Left lobe of liver (tissue), 2 donors: ENCODE measurements at places on chromosomes 5 and 9. TPM values are rescaled to one million over a fixed set of nuclear protein-coding genes. Genes with fewer than 3 reads are reported as not detected.
A peak's percentile ranks its signal among the peaks of the same experiment; 100 is the strongest.

- peak; percentile 67 for DNase-seq
Observed at GRCh38 chr5:149799119-149799623, 69.1 kb downstream of the PPARGC1B start.

- no peak for DNase-seq
Observed at GRCh38 chr9:136899196-136899595, 12.9 kb downstream of the TRAF2 start.

The MZB1 gene
- total RNA-seq, result 0.96 TPM

The ADAMTS16 gene
- not detected for total RNA-seq

DNA sequence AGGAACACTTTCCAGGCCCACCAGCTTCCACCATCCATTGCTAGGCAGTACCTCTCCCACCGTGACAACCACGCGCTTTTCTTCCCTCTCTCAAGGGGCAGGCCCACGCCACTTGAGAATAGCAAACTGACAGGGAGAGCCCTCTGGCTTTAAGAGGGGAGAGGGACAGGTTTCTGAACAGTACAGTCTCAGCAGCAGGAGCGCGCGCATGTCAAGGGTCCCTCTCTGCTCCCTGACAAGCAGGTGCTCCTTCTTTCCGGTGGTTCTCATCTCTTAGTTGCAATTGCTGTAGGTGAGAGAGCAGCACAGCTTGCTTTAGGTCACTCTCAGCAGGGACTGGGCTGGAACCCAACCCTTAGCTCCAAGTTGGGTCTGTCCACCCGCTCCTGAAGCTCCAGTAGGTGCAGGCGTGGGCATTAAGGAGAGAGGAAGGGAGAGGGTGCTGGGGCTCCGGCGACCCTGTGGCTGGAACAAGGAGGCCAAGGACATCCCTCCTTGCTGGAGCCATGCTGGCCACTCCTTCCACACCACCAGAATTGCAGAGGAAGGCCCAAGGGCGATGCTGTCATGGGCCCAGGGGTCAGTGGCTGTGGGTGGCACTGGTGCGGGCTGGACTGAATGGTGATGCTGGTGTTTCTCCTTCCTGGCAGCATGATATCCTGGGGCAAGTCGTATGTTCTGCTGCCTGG, 9.0 kb upstream of the PHF2 start:
- peak; percentile 49 for DNase-seq

DNA sequence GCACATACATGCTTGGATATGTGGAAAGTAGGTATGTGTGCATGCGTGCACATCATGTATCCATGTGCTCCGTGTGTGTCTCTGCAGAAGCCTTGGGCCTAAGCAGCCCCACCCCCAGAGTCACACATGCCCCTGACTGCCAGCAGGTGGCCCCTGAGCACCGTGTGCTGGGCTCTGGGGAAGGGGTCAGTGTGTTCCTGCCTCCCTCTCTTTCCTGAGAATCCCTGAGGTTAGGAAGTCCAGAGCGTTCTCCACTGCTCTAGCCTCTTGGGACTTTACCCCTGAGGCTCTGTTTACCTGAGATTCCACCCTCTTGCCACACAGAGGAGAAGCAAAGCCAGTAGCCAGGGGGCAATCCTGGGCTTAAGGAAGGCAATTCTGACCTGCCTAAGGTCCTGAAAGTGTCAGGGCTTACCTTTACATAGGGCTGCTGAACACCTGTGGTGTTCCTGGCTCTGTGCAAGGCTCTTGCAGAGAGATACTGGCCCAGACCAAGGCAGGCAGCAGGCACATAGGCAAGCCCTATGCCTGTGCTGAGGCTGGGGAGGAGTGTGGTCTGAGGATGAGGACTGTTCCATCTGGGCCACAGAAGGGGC, 207.3 kb downstream of the TMEM38B start:
- DNase-seq, result no peak

The SPRY4 gene
- total RNA-seq, result 6.9 TPM

DNA sequence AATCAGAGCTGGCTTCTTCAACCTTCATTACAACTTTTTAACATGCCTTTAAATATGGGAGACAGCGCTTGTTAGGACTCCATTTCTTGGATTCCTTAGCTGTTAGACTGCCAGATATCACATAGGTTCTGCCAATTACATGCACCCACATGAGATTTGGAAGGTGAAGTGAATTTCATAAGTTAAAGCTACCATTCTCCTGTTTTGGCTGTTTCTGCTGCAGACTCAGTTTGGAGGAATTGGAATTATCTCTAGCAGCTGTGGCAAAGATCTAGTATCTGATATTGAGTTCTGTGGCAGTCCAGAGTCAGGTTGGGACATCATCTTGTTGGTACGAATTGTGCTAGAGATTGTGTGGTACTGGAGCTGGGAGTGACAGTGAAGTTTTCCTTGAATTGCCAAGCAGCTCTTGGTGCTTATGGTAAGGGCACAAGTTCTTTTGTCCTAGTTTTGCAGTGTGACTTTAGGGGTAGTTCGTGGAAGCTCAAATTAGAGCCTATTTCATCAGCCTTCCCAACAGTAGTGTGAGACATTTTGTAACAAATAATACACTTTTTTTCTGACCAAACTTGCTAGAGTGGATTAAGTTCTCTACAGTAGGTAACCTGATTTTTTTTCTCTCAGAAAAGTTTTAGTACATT, 9.1 kb upstream of the PJA2 start:
- no peak for DNase-seq

- no peak for DNase-seq
Observed at GRCh38 chr9:130741831-130742449, 48.4 kb downstream of the EXOSC2 start.

The SLC25A2 gene
- 0.25 TPM for total RNA-seq

DNA sequence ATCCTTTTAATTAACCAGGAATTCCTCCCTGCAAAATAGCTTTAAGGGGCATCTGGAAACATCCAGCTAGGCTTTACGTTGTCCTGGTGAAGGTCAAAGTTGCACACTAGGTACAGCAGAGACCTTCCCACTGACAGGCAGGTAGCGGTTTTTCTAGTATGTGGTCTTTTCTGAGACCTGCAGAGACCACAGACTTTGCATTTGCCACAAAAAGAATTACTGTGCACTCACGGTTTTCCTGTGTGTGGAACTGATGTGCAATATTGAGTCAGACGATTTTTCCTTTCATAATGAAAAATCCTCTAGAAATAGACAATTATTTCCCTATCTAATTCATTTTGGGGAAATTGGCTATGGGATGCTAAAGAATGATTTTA, 417.0 kb upstream of the ADAMTSL1 start:
- DNase-seq, result no peak

DNA sequence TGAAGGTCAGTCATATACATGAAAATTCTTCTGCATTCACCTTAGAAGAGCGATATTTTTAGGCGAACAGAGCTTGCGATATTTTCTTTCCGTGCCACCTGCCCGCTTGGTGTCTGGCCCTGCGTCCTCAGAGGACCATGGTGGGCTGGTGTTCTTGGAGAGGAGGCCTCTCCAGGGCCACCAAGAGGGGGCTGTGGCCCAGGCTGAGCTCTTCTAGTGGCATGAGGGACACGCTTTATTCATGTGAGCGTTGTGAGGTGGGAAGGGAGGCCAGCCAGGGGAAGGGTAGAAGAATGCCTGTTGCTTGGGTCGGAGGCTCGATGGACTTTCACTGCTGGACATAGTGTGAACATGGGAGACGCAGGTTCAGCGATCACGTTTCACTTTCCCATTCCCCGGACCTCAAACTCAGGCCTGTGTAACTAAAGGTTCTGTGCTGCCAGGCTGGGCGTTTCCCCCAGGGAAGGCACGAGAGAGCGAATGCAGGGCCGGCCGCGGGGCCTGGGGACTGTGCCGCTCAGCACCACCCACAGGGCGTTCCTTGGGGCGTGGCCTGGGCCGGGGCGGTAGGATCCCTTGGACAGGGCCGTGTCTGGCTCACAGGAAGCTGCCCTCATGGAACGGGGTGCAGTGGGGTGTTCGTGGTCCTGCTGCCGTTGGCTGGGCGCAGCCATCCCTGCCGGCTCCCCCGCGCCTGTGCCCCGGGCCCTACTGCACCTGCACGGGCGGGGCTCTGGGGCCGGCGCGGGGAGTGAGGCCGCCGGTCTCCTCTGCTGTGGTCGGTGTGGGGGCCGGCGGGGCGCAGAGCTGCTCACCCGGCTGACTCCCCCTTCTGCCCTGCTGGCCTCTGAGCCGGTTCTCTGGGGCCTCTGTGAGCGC, 40.7 kb upstream of the CLPTM1L start:
- DNase-seq, result peak; percentile 95

- no peak for DNase-seq
Observed at GRCh38 chr5:146667633-146668272, 151.8 kb upstream of the GPR151 start.

The SLC6A19 gene
- 0.73 TPM for total RNA-seq

The GRXCR2 gene
- total RNA-seq, result not detected

GRCh38 chr5:143716881-143717280, 95.1 kb upstream of the HMHB1 start:
- no peak for DNase-seq

- no peak for DNase-seq
Observed at GRCh38 chr9:98341157-98342097, 86.0 kb upstream of the TBC1D2 start.

DNA sequence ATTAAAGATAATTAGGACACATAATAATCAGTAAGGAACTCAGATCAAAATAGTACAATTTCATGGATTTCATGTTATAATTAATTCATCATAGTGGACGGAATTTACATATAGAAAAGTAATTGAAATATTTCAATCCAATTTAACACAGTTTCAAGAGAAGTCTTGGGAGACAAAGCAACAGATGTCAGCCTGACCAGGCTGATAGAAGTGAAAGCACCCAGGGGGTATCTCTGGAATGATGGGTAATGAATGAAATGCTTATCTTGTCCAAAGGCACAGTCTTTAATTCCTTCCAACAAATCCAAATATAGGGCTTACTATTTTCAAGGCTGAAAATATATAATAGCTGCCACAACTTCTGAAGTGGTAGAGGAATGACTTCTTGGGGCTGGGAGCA, 629.3 kb upstream of the RGMB start:
- no peak for DNase-seq

DNA sequence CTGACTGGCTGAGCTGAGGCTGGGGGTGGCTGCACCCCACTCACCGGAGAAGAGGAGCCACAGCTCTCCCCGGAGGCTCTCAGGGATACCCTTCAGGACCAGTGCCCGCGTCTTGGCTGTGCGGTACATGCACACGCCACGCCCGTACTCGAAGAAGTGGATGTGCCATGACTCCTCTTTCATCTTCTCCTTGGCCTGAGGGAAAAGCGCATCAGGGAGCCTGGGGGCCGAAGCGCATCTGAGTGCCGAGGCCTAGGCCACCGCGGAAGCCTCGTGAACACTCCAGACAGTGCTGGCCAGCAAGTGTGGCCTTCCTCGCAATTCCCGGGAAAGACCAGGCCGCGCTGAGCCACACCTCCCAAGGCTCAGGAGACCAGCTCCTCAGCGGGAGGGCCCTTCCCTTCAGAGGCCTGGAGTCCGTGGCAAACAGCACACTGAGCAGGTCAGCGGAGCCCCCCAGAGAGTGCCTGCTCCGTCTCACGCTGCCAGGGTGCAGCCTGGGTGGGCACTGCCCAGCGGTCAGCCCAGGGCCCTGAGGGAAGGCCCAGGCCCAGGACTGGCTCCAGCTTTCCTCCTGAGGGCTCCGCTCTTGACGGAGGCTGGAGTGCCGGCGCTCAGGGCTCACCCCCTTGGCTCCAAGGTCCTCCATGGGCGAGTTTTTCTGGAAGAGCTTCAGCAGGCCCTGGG, 20.5 kb upstream of the MRNIP start:
- no peak for DNase-seq

The NMUR2 gene
- total RNA-seq, result not detected

DNA sequence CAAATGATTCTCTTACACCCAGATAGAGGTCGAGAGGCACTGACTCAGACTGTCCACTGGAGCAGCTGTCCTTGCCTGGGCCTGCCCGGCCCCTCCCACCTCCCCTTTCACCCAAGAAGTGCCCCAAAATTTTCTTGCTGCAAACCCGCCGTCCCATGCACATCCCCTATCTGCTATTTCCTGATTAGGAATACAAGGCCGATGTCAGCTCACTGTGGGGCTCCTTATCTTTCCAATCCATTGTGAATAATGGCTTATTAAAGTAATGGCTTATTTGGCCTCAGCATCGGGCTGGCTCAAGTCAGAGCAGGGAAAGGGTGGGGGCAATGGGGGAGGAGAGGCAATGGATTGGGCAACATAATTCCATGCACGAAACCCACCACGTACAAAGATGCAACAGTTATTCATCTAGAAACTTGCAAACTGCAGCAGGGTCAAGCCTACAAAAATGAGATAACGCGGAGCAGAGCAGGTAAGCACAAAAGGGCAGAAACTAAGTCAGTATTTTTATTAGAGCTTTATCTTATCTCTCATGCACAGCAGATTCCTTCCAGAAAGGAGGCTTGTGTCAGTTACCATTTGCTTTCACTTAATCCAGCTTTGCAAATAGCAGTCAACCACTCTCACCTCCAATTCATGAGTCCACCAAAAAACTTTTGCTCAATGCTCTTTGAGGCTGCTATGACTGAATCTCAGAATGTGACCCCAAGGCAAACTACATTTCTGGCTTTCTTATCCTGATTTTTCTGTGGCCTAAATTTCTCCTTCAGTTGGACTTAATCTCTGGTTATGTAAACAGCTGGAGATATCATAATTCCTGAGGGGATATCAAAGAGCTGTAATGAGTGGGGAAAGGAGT, 138.2 kb upstream of the OSMR start:
- no peak for DNase-seq

GRCh38 chr9:86186696-86187095, 72.8 kb downstream of the C9orf153 start:
- DNase-seq, result no peak

DNA sequence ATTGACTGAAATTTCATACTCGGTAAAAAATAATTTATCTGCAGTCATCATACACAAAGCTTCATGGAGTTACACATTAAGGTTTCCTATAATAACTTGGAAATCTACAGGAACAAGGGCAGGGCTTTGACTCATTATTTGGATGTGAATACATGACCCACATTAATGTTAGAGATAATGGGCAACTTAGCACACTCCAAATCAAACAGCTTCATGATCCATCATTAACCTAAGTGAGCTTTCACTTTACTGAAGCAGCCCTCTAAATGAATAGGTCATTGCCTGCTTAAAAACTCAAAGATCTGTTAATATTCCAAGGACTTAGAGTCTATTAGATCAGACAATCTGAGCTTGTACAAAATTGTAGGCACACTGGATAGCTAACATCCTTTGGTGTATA, 9.0 kb downstream of the CDH12 start:
- no peak for DNase-seq

The SMIM33 gene
- total RNA-seq, result not detected

- no peak for DNase-seq
Observed at GRCh38 chr5:73422164-73422563, 26.4 kb downstream of the FOXD1 start.

The PCSK1 gene
- total RNA-seq, result not detected

- no peak for DNase-seq
Observed at GRCh38 chr5:136015966-136016650, 12.7 kb upstream of the TGFBI start.

DNA sequence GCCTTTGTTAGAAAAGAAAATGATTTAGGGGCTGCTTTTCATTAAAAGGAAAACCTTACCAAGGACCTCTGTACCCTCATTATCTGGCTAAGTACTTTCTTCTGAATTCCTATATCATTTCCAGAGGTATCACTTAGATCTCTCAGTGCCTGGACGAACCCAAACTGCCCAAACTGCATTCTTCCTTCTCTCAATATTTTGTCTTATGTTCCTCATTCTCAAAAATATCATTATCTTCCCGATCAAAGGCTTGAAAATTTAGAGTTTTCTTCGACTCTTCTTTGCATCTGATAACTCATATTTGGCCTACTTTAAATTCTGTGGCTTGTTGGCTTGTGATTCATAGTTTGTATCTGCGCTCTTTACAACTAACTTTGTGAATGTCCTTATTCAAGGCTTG, 136.7 kb upstream of the TAF11L2 start:
- DNase-seq, result no peak

- DNase-seq, result peak; percentile 93
Observed at GRCh38 chr5:149161026-149161687, 19.9 kb downstream of the ABLIM3 start.

GRCh38 chr5:124234022-124234769, 512.2 kb downstream of the ZNF608 start:
- no peak for DNase-seq
